Activated CD8-positive, alpha-beta T cell treated with anti-CD3 and anti-CD28 coated beads for 36 hours (primary cell): ENCODE measurements at places on chromosomes 5 and 9. TPM values are rescaled to one million over a fixed set of nuclear protein-coding genes. Genes with fewer than 3 reads are reported as not detected.

DNA sequence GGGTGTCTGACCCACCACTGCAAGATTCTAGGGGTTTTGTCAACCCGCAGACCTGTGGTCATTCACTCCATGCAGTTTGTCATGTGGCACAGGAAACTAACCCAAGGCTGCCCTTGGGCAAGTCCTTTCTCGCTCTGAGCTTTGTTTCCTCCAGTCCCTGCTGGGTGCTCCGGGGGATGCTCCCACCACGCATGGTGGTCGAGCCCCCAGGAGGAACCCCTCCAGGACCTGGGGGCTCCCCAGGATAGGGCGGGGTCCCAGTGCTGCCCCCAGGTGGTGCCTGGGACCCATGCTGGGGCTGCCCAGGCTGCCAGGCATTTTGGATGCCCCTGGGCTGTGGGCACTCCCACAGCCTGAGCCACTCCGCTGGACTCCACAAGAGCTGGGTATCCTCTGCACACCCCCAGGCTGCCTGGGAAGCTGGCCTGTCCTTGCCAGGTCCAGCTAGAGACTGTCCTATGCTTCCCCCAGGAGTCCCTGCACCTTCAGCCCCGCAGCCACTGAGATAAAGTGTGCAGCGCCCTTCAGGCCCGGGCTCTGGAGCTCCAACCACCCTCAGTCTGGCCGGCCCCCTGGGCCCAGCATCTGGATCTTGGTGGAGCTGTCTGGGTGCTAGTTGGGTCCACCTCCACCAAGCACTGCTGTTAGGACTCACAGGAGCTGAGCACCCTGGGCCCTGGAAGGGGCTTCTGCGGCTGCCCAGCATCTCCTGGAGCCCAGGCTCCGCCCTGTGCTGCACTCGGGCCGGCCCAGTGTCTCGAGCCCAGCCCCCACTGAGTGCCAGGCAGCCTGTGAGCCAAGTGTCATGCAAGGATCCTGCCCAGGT is 104.3 kb downstream of the PHF2 start:
- no peak for DNase-seq

The ESM1 gene
- total RNA-seq = 0.20 TPM

GRCh38 chr5:130400091-130400490 is 495.8 kb downstream of the CHSY3 start:
- no peak for DNase-seq

DNA sequence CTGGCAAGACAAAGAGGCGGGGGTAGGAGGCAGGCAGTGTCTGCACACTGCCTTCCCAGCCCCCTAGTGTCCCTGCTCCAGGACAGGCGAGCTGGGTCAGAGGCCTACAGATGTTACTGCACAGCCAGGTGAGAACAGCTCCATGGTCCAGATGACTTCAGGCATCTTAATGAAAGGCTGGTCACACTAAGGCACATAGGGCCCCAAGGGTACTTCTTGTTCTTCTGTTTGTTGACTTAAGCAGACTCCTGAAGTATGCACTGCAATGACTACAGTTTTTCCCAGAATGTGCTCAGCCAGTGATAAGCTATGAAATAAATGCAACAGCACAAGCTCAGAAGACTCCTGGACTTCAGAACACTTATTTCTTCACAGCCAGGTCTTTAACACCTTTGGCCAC is 27.4 kb downstream of the ATPSCKMT start:
- DNase-seq = no peak

The SLIT3 gene
- 0.74 TPM for total RNA-seq

- DNase-seq = no peak
Observed at GRCh38 chr5:156836846-156837245, 13.2 kb upstream of the PPP1R2B start.

The ADRB2 gene
- 0.98 TPM for total RNA-seq

- no peak for DNase-seq
Observed at GRCh38 chr5:1505506-1506241, 18.1 kb downstream of the LPCAT1 start.

DNA sequence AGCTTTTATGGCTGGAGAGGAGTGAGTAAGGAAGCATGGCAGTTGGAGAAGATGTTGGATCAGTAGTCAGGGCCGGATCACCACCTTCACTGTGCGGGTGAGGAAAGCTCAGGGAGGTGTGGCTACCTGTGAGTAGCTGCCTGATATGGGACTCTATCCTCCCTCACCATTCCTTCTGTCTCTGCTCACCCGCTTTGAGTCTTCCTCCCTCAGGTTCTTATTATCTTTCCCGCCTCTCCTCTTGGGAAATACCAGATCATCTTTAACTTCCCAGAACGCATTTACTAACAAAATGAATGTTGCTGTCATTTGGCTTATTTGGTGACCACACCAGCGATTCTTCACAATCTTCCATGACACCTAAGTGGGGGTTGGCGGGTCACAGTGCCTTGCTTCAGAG is 140.7 kb upstream of the GPR151 start:
- DNase-seq = no peak

DNA sequence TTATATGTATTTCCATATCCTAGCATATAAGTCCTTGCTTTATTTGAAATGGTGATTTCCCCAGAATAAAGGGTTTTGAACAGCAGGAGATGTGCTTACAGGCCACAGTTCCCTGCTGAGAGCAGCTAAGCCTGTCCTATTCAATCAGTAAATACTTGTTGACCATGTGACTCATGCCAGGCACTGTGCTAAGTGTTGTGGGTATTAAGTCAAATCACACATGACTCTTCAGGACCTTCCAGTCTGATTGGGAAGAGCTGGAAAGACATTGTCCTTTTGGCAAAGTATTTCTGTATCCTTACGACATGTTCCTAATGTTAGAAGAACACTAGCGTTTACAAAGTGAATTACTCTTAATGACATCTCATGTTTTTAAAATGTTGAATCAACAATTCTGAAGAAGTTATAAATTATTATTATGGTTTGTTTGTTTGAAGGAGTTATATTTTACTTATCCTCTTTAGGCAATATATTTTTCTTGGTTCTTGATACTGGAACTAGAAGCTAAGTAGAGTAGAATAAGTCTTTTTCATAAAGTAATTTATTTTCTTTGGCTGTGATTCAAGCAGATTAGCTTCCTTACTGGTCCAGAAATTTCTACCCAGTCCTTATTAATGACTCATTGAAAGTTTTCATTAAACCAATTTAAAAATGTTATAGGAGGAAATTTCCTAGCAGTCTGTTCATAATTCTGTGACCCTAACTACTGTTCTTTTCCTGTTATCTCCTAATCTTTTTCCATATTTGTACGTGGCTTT is 82.1 kb downstream of the GAPVD1 start:
- no peak for DNase-seq

The PCDHB16 gene
- not detected for total RNA-seq

DNA sequence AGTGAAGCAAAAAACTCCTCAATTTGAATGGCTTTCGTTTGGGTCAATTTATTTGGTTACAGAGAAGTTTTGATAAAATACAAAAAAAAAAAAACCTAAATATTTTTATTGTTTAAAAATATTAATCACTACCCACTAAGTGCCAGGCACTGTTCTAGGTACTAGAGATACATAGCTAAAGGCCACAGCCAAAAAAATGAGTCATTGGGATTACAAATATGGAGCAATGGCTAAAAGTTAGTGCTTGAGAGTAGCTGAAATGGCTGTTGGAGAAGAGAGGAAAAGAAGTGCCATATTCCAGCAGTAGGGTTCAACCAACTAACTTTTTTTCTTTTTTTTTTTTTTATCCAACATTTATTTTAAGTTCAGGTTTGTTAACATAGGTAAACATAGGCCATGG is 130.1 kb upstream of the PTGER4 start:
- DNase-seq = no peak

The SPATA31C1 gene
- total RNA-seq = not detected

The SLC34A1 gene
- total RNA-seq = 0.29 TPM
